ENCODE measurements at places on chromosomes 16 and 17.

DNA sequence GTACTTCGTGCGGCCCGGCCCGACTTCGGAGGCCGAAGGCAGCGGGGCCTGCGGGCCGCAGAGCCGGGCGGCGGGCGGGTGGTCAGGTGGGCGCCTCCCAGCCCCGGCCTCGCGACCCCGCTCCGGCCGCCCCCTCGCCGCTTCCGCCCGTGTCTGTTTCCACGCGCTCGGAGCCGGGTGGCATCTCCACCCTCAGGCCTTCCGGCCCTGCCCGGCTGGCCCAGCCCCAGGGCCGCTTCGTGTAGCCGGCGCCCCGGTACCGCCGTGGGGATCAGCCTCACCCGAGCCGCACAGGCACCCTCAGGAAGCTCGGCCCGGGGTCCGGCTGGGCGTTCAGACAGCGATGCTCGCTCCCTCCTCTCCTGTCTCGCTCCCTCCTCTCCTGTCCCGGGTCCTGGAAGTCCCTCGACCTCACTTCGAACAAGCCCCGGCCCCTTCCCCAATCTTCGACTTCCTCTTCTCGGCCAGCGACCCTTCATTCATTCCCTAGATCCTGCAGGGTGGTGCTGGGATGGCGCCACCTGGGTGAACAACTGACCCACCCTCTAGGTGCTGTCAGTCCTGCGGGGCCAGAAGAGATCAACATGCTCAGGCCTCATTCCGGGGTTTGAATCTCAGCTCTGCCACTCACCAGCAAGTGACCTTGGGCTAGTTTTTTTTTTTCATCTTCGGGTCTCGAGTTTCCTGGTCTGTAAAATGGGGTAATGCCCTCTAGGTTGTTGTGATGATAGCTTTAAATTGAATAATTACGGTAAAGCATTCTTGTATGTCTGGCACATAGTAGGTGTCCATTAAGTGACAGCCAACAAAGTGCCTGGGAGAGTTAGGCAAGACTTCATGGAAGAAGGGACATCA, 610 bp downstream of the VPS4A start:
- no peak for DNase-seq

GRCh38 chr16:78257376-78257728, 157.9 kb downstream of the WWOX start:
- no peak for DNase-seq

- no peak for DNase-seq
Measured at GRCh38 chr16:89958068-89958467, 9.5 kb downstream of the DEF8 start.

DNA sequence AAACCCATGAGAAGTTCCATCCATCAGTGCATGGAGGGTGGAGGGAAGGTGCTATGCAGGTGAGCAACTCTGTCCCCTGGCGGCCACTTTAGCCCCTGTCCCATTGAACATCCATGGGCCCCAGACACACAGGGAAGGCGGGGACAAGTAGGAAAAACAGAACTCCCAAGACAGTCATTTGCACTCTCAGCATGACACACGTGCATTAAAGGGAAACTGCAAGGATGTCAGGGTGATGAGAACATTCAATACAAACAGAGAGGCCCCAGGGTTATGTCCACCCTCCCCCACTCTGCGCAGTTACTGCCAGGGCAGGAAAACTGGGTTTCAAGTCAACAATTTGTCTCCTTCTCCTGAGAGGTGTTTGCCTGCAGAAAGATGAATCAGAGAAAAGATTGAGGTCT, 44.0 kb upstream of the AKTIP start:
- no peak for DNase-seq

- DNase-seq, result no peak
Measured at GRCh38 chr17:42131981-42132432, 9.4 kb downstream of the HSPB9 start.

DNA sequence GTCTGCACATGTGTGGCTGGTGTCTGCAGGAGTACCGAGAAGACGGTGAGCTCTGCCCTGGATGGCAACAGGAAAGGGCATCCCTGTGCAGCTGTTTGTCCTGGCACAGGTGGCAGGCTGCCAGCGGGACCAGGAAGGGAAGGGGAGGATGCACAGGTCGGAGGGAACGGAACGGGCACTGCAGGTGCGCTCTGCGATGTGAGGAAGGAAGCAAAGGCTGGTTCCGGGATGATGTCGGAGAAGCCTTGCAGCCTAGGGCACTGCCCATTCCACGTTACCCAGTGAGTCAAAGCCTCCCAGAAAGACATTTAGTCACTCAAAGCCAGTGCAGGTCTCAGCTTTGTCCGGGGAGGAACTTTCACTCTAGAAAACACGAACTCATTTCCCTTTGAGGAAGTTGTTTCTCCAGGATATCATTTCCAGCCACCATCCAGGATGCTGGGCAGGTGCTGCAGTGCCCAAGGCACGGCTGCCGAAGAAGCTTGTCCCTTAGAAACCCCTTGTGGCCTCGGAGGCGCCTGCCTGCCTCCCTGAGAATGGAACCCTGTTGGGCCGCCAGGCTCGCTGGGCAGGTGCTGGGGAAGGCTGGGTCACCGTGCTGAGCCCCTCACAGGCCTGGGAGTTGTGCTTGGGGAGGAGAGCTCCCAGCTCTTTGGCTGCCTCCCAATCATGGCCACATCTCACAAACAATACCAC, 4.5 kb upstream of the TMEM235 start:
- DNase-seq, result no peak

GRCh38 chr17:49656247-49656646, 21.6 kb downstream of the SPOP start:
- DNase-seq, result no peak

GRCh38 chr17:8724451-8724850, 20.2 kb downstream of the CCDC42 start:
- DNase-seq, result no peak

GRCh38 chr16:81831722-81832126, 52.6 kb downstream of the PLCG2 start:
- peak; percentile 13 for DNase-seq

GRCh38 chr16:27048316-27048715, 18.4 kb upstream of the C16orf82 start:
- DNase-seq, result no peak

DNA sequence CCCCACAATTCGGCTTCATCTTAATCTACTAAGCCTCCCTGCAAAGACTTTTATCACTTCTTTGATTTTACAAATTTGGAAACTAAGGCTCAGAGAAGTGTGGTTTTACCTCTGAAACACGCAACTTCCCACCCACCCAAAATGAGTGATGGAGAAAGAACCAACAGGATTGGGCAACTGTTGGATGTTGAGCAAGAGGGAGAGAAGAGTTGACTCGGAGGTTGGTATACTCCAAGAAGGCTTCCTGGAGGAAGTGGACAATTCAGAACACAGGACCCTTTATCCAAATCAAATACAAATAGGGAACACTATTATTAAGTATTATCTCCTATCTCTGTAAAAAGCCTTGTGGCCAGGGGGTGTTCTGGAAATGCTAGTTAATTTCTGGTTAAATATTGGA, 323.0 kb downstream of the C16orf95 start:
- no peak for DNase-seq

DNA sequence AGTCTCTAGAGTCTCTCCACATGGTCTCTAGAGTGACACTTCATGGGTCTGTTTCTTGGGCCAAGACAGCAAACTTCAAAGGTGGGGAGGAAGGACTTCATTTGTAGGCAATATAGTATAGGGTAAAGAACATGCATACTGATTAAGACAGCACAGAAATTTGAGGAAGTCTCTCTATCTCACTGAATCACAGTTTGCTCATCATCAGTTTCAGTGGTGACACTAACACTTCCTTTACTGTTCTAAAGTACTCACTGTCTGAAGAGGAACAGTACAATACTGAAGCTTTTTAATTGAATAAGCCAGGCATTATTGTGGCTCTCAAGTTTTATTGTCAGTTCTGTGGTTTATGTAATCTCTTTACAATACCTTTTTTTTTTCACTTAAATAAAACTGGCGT, 656.4 kb upstream of the CDH8 start:
- DNase-seq, result no peak

DNA sequence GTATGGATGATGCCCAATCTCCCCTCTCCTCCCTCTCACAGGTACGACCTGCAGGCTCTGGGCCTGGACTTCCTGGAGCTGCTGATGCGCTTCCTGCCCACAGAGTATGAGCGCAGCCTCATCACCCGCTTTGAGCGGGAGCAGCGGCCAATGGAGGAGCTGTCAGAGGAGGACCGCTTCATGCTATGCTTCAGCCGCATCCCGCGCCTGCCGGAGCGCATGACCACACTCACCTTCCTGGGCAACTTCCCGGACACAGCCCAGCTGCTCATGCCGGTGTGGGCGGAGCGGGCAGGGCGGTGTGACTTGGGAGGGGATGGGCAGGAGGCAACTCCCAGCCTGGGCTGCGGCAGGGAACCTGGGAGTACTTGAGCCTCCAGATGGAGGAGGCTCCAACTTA, 18.1 kb downstream of the SPATA32 start:
- DNase-seq, result no peak

GRCh38 chr16:85612801-85613603, at the start of gene GSE1:
GSE1 (plus strand) TSS chr16:85613322; CDS start chr16:85613392, 70 bp downstream.
- peak; percentile 25 for DNase-seq

DNA sequence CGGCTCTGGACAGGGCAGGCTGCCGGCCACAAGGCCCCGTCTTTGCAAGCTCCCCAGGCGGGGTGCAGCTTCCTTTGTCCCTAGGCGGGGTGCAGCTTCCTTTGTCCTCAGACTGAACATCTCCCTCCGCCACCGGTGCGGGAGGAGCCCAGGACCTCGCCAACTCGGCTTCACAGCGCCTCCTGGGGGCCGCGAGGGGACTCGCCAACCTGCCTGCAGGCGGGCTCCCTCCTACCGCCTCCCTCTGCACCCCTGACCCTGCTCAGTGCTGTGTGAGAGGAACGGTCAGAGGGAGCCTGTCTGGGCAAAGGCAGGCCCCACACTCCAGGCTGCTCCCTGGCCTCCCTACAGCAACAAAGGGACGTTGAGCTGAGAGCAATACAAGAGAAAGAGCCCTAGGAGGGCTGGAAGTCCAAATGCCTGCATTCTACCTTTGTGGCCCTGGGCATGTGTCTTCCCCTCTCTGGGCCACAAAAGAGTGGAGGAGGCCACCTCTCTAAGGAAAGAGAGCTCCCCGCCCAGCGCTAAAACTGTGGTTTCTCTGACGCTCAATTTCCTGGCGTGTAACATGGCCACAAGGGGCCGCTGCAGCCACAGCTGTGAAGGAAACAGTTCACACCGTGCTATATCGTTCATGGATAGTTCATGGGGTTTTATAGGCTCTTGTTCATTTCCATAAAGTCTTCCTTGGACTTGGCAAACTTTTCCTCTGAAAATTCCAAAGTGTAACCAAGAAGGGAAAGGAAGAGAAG, 20.9 kb upstream of the KRT19 start:
- DNase-seq, result peak; percentile 73

DNA sequence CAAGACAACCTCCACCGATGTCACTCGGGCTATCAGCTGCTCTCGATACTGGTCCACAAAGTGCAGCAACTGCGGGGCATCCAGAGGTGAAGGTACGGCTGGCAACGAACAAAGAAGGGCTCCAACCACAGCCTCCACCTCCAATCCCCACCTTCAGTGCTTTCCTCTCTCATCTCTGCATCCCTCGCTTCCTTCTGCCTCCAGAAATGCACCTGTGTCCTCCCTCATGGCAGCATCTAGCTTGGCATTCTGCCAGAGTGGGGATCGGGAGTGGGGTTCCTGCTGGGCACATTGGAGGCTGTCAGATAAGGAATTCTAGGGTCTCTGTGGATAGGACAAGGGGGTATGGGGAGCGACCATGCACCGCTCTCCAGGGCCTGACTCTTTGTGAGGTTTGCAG, 28.6 kb downstream of the MIS12 start:
- DNase-seq, result no peak

GRCh38 chr16:65003621-65004020, 118.2 kb downstream of the CDH11 start:
- DNase-seq, result no peak

GRCh38 chr16:88306860-88307545, 75.8 kb upstream of the ZNF469 start:
- no peak for DNase-seq

DNA sequence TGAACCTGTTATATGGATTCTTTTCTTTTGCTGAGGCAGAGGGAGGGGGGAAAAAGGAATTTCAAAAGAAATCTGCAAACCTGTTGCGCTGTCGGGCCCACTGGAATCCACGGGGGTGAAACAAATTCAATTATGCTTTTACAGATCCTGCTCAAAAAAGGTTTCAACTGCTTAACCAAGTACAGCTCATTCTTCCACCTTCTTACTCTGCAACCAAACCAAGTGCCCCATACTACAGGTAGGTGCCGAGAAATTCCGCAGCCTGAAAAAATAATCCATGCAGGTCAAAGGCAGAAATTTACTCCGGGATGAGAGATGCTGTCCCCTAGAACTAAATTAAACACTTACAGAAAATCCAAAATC, 416 bp downstream of the RNF43 start:
- no peak for DNase-seq

DNA sequence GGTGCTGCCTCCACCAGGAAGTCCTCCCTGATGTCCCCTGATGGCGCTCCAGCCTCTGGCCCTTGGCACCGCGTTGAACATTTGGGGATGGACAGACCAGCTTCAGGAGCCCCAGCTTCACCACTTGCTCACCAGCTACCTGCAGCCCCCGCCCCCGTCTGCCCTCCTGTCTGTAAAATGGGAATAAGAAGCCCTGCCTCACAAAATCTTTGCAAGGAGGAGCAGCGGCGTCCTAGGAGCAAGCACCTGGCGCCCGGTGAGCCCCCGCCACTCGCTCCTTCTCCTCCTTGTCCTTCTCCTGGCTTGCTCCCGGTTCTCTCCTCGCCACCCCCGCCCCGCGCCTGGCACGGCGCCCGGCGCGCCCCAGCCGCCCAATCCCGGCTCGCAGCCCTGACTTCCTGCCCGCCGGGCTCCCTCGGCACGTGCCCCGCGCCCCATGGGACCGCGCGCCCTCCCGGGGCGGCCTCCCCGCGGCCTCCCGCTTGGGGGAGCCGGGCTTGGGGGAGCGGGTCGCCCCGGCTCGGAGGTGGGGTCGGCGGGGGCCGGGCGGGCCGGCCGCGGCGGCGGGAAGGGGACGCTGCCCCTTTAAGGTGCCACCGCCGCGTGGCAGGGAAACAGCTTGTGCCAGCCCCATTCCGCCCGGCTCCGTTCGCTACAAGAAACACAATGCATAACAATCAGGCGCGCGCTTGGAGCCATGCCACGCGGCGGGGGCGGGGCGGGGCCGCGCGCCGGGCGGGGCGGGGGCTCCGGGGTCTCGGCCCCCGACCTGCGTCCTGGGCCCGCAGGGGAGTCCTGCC, 9.1 kb upstream of the PPP1R1B start:
- DNase-seq, result peak; percentile 40

DNA sequence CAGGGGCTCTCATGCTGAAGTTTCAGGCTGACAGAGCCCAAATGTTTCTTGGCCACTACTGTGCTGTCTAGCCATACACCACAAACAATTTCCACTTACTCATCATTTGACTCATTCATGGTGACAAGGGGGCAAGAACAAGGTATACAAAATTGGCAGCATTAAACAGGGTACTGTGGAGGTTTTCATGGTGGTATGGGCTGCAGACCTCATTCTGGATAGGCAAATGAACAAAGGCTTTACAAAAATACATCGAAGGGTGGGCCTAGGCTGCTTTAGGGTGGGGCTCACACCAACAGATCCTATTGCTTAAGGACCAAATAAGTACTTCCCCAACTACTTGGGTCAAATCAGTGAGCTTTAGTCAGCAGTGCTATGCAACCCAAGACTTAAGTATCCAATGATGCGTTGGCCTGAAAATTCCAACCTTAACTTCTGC, 53.0 kb downstream of the N4BP1 start:
- DNase-seq, result no peak

- DNase-seq, result no peak
Measured at GRCh38 chr17:36732351-36732750, 131.0 kb downstream of the MRM1 start.

- no peak for DNase-seq
Measured at GRCh38 chr17:72476575-72476986, 355.8 kb downstream of the SOX9 start.

- DNase-seq, result no peak
Measured at GRCh38 chr16:4487955-4488498, 11.8 kb downstream of the HMOX2 start.

All from activated CD4-positive, alpha-beta T cell treated with anti-CD3 and anti-CD28 coated beads for 1 hour (primary cell).